ENCODE measurements at places on chromosomes 5 and 9. TPM values are rescaled to one million over a fixed set of nuclear protein-coding genes. Genes with fewer than 3 reads are reported as not detected.

FBP2 gene
- not detected for total RNA-seq

CORO2A gene
- 9.2 TPM for total RNA-seq

FBXL7 gene
- not detected for total RNA-seq

OR2V2 gene
- total RNA-seq: not detected

ACTBL2 gene
- total RNA-seq: not detected

IL4 gene
- total RNA-seq: not detected
